ENCODE measurements at places on chromosomes 6 and 20. TPM values are rescaled to one million over a fixed set of nuclear protein-coding genes. Genes with fewer than 3 reads are reported as not detected.

Gene MUCL3
- 8.3 TPM for total RNA-seq

Gene CLVS2
- total RNA-seq: not detected

Gene ADGRB3
- 0.18 TPM for total RNA-seq

Gene NMBR
- not detected for total RNA-seq

Gene BTNL2
- not detected for total RNA-seq

Gene TSPYL4
- 5.3 TPM for total RNA-seq

Gene LINC00237
- total RNA-seq: not detected

Gene LSM14B
- 24.5 TPM for total RNA-seq

Gene IRF4
- 1.7 TPM for total RNA-seq

Gene BMP5
- 0.19 TPM for total RNA-seq

Gene ARMH2
- total RNA-seq: not detected

Gene ANKRD66
- total RNA-seq: not detected

Gene RAET1G
- 12.0 TPM for total RNA-seq

Gene CD83
- 0.61 TPM for total RNA-seq

Gene NTSR1
- not detected for total RNA-seq

Gene LAMA2
- total RNA-seq: 112 TPM

Gene TRIM10
- total RNA-seq: not detected

Gene GDAP1L1
- total RNA-seq: not detected

Gene TCF21
- 0.61 TPM for total RNA-seq

Gene CASS4
- 0.73 TPM for total RNA-seq

Gene NOP56
- total RNA-seq: 120 TPM

Gene CST5
- total RNA-seq: not detected

Gene ADTRP
- total RNA-seq: 2.5 TPM

Gene ZBTB46
- total RNA-seq: 4.2 TPM

Gene CPXM1
- total RNA-seq: 0.15 TPM

Gene FARS2
- total RNA-seq: 18.5 TPM

Gene LBP
- total RNA-seq: not detected

Gene OPN5
- not detected for total RNA-seq

Gene WFDC5
- total RNA-seq: 6.0 TPM

Gene APOBEC2
- total RNA-seq: not detected

Gene CTCFL
- total RNA-seq: not detected

Gene GGTLC1
- total RNA-seq: not detected

Gene ZBTB12
- 0.95 TPM for total RNA-seq

Gene PAK5
- total RNA-seq: 0.04 TPM

Gene TRAPPC3L
- not detected for total RNA-seq

Gene SMLR1
- total RNA-seq: not detected

Gene SLC17A2
- total RNA-seq: not detected

Gene C6orf52
- total RNA-seq: not detected

Gene TENT5A
- total RNA-seq: 9.9 TPM

Gene FAM83C
- 37.9 TPM for total RNA-seq

Gene TAGAP
- 3.4 TPM for total RNA-seq

Gene ELOVL2
- total RNA-seq: not detected

Gene NRN1
- total RNA-seq: 7.1 TPM

Gene SOD2
- total RNA-seq: 338 TPM

Gene COL11A2
- total RNA-seq: 0.61 TPM

Gene MOG
- not detected for total RNA-seq

Gene LKAAEAR1
- not detected for total RNA-seq

Gene PTK7
- 44.1 TPM for total RNA-seq

Gene AVP
- not detected for total RNA-seq

Gene DST
- 177 TPM for total RNA-seq

Gene NOX3
- not detected for total RNA-seq

Data from esophagus squamous epithelium (tissue), 5 donors.